ENCODE measurements at places on chromosomes 2 and 18. TPM values are rescaled to one million over a fixed set of nuclear protein-coding genes. Genes with fewer than 3 reads are reported as not detected.

- DNase-seq, result no peak
Observed at GRCh38 chr18:31046916-31047315, 4.4 kb upstream of the DSC3 start.

- peak; percentile 17 for DNase-seq
Observed at GRCh38 chr2:137675584-137676327, 288.5 kb upstream of the HNMT start.

- peak; percentile 76 for DNase-seq
Observed at GRCh38 chr2:28810384-28811285, at the start of gene SPDYA. Gene SPDYA, plus strand, starts transcription at chr2:28810834. Its CDS starts 5,181 bp downstream, at chr2:28816015.

GRCh38 chr2:232798187-232798586 lies 21.8 kb upstream of the KCNJ13 start:
- no peak for DNase-seq

- no peak for DNase-seq
Observed at GRCh38 chr2:20080428-20080827, 29.0 kb upstream of the LAPTM4A start.

DNA sequence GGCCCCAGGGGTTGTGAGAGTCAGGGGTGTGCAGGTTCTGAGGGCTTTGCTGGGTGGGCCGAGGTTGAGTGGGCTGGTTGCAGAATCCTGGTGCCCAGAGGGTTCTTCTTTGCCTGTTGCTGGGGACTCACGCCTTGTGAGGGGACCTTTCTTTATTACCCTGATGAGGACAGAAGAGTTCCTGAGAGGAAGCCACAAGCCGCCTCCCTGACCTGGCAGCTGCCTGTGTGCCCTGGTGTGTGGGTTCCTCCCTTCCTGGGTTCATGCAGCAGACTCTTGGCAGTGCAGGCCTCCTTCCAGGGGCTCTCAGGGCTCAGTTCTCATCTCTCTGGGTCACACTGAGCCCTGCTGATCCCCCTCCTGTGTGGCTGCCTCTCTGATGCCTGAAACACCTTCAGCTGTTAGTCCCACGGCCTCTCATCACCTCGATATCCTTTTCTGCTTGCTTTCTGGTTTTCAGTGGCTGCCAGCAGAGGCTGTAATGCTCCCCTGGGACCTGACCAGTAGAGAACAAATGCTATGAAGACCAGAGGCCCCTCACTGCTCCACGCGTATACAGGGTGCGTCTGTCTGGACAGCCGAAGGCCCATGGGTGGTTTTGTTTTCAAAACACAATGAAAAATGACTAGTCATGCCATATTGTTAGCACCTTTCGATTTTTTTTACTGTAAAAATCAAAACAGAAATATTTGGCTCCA lies 191.3 kb downstream of the AGAP1 start:
- DNase-seq, result no peak

DNA sequence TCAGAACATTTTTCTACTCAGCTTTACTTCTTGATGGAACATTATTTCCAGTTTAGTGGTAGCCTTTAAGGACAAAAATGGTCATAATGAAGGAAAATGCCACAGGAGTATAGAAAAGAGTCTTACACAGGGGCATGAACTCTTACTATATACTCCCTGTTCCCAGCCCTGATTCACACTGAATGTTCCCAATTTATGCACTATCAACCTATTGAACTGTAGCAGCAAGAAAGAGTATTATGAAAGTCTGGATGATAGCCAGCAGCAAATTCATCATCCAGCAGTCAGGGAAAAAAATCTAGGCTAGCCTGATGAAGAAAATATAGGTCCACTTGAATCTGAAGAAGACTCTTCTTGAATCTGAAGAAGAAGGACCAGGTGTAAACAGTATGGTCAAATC lies 1170.3 kb upstream of the CHAC2 start:
- DNase-seq, result no peak

GRCh38 chr18:51578406-51578980 lies 381.0 kb upstream of the MEX3C start:
- DNase-seq, result no peak

GRCh38 chr2:36701391-36701795 lies 4.9 kb downstream of the VIT start:
- no peak for DNase-seq

GRCh38 chr2:57296795-57297517 lies 749.6 kb upstream of the VRK2 start:
- no peak for DNase-seq

GRCh38 chr2:162656516-162656915 lies 182.1 kb downstream of the KCNH7 start:
- DNase-seq, result no peak

DNA sequence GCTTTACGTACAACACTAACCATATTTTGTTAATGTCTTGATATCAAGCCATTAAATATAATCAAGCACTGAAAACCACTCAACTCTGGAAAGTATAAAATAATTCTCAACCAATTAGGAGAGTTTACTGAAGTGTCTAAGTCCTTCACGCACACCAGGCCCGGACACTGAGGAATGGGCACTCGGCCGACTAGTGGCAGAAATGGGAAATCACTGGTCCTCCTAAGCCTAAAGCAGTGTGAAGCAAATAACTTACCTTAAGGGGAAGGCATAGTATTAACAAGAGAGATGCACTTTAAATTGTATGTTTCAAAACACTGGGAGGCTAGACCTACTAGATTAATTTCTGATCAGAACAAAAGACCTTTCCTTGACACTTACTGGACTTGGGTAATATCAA lies 45.7 kb downstream of the FAM210A start:
- DNase-seq, result peak; percentile 20

DNA sequence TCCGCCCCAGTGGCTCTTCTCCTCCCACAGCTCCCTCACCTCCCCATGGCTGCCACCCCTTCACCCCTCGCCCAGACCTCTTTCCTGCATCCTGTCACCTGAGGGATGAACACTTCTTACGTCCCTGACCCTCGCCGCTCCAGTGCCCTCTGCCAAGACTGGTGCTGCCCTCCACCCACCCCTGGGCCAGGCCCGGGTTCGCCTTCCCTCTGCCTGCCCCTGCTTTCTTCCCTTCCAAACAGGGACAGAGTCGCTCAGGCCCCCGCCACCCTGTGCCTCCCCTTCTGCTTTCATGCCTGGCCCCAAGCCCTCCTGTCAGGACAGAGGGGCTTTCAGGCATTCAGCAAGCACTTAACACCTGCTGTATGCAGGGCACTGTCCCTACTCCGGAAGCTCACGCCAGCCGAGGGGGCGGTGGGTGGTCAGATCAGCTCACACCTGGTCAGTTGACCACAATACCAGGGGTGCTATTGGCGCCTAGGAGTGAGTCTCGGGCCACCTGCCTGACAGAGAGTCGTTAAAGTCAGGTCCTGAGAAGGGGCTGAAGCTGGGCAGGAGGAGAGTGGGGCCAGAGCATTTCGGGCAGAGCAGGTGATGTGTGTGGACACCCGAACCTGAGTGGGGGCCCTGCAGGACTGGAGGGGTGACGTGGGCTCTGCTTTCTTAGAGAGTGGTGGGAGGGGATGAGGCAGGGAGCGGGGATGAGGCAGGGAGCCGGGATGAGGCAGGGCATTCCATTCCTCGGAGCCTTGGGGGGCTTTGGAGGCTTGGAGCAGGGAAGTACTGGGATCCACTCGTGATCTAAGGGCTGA lies 26.0 kb upstream of the HPCAL1 start:
- DNase-seq, result no peak

DNA sequence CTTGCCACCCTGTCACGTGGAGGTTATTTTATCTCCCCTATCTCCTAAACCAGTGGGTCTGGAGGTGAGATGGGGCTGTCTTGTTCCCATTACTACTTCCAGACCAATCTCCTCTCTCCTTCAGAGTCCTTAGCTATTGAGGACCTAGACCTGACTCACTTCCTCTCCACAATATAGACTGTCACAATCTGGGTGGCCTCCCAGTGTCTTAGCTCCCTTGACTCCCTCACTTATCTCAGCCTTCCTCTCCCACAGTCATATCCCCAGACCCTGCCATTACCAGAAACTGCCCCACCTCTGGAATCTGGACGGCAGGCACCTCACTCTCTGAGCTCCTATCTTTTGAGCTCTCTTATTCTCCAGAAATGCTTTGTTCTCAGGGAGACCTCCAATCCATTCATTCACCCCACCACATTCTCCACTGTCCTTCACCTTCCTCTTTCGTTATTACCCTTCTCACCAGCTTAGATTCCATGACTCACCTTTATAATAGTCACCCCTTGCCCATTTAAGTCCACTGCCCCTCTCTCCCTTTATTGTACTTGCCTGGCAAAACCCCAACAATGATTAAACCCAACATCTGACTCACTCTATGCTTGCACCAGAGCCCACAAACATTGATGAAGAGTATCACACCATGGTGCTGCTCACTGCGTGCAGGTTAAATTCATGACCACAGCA lies 23.3 kb upstream of the SIX3 start:
- no peak for DNase-seq

DNA sequence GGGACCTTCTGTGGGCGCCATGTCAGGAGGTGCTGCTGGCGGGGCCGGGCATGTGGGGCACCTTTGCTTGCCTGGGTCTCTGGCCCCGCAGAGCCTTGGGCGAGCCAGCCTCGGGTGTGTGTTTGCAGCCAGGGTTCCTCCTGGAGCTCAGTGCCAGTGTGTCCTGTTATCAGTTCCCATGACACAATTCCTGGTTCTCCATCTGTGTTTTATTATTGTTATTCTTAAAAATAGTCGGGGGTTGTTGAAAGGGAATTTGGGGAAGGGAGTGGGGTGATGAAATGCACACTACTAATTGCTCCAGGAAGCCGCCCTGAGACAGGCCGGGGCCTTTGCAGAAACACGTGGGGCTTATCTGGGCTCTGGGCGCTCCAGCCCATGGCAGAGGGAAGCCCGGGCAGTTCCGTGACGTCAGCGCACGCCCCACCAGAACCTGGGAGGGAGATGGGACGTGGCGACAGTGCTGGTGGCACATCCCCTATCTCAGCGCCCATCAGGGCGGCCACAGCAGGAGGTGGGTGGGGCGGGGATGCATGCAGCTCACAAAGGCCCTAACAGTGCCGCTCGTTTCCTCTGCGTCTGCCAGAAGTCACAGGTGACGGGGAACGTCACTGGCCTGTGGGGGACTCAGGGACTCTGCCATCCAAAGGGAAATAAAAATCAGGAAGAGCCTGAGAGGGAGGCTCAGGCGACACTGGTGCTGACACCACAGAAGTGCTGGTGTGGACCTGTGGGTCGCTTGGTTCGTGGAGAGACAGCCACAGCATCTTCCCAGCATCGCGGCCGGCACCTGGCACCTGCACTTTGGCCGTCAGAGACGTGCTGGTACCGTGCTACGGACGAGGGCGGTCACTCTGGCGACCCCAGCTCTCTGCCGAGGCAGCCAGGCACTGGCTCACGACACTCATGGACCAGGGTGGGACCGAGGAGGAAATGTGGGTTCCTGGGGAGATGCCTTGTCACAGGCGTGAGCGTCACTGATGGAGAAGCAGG lies 131.0 kb downstream of the NFATC1 start:
- DNase-seq, result no peak

- no peak for DNase-seq
Observed at GRCh38 chr2:219916281-219916680, 288.9 kb downstream of the SLC4A3 start.

DNA sequence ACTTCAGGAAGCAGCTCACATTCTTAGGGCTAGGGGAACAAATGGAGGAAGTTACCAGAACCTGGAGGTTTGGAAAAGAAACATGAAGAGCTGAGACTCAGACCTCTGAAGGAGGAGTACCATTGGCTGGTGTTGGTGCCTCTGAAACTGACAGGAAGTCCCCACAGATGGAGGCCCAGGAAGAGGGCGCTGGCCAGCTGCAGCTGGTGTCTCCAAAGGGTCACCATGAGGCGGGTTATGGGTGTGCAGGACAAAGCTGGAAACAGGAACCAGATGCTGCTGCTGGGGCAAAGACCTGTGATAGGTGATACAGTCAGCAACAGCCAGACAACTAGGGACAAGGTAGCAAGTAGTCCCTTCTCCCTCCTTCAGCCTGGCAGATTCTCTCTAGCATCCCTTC lies 136.5 kb upstream of the SERPINE2 start:
- DNase-seq, result no peak

- no peak for DNase-seq
Observed at GRCh38 chr2:143545059-143545948, 416.1 kb downstream of the ARHGAP15 start.

- DNase-seq, result no peak
Observed at GRCh38 chr18:9103376-9103873, 926 bp downstream of the NDUFV2 start.

GRCh38 chr2:201402651-201403562 lies 45.8 kb upstream of the FLACC1 start:
- DNase-seq, result no peak

DNA sequence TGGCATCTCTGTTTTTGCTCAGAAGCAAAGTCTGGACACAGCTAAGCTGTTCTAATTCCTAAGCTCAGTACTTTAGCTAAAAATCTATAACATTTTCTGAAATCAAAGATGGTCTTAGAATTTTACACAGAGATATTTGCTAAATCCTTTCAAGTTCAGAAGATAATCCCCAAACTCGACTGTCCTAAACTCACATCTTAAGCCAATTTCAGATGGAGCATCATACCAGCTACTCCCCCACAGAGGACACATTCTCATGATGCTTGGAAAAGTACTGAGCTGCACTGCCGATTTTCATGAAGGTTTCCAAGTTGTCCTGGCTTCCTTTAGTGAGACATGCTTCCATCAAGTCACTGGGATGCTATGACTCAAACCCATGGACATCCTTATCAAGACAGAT lies 535.5 kb downstream of the SUCLG1 start:
- DNase-seq, result no peak

GRCh38 chr18:7480879-7481278 lies 86.2 kb upstream of the PTPRM start:
- no peak for DNase-seq

The ATP8B1 gene
- total RNA-seq, result 29.0 TPM

The RAB6D gene
- total RNA-seq, result not detected

The SOX11 gene
- total RNA-seq, result not detected

The RNF103 gene
- total RNA-seq, result 53.8 TPM

The PCARE gene
- total RNA-seq, result 2.9 TPM

The RASGRP3 gene
- total RNA-seq, result 16.0 TPM
